ENCODE measurements at places on chromosomes 7 and 10. TPM values are rescaled to one million over a fixed set of nuclear protein-coding genes. Genes with fewer than 3 reads are reported as not detected.

Gene GIMAP7
- total RNA-seq: 21.4 TPM

DNA sequence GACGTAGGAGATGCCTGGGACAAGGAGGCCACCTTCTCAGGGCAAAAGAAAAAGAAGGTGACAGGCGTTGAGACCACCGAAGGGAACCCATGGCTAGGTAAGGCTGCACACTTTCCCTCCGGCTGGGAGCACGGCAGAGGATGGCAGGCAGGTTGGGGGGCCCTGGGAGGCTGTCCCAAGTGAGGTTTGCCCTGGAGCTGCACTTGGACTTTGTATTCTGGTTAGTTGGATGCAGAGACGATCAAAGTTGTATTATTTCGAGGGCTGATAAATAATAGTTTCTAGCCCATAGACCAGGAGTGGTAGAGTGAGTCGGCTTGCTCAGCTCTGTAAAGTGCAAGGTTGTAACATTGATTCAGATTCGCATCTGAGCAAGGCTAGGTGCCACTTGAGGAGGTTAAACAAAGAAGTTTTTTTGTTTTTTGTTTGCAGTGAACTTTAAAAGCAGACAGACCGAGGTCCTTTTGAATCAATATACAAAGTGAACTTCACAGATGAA, 608 bp downstream of the ENTPD7 start:
- DNase-seq: no peak

Gene CFTR
- 0.87 TPM for total RNA-seq

- DNase-seq: no peak
Observed at GRCh38 chr7:96636342-96636860, 73.2 kb downstream of the SEM1 start.

DNA sequence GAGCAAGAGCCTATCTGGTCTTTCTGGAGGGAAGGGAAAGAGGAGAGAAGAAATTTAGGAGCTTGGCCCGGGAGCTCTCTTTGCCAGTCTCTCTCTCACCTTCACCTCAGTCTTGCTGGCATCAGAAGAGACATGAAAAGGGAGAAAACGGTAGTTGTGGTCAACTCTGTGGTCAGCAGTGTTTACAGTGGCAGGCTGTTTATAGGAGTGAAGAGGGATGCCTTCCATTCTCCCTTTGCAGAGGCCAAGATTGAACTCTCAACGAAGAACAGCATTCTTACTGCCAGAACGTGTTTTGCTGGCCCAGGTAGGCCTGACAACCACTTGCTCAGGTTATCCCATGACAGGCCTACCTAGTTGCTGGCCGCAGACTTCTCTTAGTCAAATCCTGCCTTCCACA, 133.3 kb downstream of the CCDC3 start:
- no peak for DNase-seq

Gene BTBD16
- total RNA-seq: not detected

Gene RASA4
- total RNA-seq: 17.1 TPM

DNA sequence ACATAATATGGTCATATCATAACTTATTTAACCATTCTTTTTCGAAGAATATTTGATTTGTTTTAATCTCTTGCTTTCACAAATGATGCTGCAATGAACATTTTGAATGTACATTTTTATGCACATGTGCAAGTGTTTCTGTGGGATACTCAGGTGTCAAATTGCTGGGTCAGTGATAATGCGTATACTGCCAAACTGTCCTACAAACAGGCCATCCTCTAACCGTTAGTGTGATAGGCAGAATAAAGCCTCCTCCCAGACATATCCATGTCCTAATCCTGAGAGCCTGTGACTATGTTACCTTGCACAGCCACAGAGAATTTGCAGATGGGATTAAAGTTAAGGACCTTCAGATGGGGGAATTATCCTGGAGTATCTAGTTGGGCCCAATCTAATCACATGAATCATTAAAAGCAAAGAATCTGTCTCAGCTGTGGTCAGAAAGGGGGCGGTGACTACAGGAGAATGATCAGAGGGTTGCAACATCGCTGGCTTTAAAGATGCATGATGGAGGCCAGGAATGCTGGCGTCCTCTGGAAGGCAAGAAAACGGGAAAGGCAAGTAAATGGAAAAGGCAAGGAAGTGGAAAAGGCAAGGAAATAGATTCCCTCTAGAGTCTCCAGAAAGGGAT, 46.7 kb downstream of the FZD1 start:
- DNase-seq: no peak

DNA sequence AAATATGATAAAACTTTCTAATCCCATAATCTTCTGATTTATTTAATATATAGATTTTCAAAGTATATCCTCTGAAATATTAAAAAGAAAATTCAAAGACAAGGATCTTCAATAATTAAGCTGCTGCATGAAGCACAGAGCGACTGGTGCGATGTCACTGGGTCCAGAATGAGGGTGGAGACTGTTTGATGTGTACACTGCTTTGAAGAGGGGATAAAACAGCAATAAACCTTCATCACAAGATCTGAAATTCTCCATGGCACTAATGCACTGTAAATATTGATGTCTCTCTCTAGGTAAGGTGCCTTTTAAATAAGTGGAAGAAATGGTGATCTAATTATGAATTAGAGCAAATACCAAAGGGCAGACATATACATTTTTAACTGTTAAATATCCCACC, 337.8 kb downstream of the PARD3 start:
- no peak for DNase-seq

DNA sequence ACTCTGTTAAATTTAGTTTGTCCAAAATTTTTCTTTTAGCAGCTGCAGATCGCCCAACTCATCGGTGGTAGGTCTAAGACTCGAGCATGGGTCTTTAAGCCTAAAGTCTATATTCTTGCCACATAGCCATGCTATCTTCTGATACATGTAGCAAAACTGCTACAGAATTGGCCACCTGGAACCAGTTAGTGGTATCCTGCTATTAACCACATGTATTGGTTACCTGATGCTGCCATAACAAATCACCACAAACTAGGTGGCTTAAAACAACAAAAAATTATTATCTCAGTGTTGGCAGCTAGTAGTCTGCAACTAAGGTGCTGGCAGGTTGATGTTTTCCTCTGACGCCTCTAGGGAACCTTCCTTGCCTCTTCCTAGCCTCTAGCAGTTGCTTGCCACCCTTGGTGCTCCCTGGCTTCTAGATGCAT, 96.7 kb upstream of the PIK3CG start:
- DNase-seq: no peak

DNA sequence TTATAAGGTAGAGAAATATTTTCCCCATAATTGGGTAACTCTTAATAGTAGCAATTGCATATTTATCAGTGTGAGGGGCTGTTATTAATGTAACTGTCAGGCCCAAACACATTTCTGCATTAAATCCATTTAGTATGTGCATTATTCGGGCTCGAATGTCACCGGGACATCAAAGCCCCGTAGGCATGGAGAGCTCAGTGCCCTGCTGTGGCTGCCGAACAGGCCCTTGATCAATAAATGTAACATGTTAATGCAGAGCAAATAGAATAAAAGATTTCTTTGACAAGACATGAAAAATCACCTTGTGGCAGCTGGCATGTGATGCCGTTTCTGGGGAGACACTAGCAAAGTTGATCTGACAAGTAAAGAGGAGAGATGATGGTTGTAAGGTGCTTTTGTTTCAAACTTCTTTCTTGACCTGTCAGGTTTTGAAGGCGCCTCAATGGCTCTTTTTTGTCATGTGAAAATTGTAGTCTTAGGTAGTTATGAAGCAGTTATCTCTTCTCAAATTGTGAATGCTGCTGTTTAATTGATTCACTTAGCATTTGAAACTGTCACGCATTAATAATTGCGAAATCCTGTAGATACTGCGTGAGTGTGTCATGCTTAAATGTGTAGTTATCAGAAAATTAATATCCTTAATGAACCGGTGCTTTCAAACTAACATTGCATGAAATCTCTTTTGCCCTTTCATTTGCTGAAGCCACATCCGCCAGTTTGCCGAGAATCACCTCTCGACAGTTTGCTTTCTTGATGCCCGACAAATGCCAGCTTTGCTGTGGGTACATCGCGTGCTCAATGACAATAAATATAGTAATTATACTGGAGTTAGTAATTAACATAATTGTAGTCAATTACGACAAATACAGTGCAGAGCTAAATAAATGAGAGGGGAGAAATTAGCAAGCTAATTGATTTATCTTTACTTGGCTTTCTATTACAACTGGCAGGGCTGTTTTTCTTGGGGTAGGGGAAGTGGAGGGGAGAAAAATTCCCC, 19.5 kb downstream of the LRMDA start:
- no peak for DNase-seq

DNA sequence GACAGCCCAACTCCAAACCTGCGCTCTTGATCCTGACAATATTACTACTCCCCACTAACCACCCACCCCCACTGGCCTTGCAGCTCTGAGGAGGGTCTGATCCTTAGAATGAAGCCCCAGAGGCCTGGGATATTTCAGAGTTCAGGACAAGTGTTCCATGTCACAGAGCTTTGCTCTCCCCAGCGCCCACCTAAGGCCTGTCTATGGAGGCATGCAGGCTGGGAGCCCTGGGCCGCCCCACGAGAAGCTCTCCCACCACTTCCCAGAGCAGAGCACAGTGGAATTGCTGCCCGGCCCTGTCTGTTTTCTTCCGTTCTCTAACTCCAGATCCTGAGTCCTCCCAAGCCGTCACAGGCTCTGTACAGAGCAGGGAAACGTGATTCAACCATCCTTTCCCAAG, 74.6 kb downstream of the COL13A1 start:
- no peak for DNase-seq

GRCh38 chr7:101058355-101058754, 26.9 kb upstream of the TRIM56 start:
- DNase-seq: peak; percentile 73

DNA sequence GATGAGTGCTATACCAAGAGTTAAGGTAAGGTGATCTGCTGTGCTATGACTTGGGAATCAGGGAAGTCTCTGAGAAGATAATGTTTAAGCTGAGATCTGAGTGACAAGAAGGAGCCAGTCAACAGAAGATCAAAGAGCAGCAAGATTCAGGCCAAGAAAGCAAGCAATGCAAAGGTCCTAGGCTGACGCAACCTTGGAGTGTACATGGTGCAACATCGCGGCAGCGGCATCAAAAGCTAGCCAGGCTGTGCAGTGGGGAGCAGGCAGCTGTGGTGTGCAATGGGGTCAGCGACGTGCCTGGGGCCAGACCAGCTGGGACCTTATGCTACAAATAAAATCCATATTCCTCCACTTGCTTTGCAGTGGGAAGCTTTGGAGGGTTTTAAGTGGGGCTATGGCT, 324.1 kb downstream of the LRMDA start:
- DNase-seq: no peak

DNA sequence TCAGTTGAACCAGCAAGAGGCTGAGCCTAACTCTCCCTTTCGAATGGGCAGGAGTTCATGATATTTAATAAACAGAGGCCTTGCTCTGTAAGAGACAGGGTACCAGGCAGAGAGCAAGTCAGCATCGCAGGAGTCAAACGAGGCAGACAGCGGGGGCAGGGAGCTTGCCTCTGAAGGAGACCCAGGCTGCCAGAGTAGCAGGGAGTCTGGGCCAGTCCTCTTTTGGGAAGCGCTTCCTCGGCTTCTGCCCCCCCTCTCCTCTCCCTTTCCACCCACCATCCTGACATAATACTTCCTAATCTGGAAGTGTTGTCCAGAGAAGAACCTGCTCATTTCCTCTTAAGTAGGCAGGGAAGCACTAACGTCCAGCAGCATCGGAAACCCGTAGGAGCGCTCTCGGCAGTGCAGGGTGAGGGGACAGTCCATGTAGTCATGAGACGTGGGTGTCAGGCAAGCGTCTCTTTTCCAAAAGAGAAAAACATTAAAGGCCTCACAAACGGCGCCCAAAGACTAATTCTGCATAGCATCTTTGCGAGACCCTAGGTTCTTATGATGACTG, 171.1 kb downstream of the EGFR start:
- DNase-seq: no peak

DNA sequence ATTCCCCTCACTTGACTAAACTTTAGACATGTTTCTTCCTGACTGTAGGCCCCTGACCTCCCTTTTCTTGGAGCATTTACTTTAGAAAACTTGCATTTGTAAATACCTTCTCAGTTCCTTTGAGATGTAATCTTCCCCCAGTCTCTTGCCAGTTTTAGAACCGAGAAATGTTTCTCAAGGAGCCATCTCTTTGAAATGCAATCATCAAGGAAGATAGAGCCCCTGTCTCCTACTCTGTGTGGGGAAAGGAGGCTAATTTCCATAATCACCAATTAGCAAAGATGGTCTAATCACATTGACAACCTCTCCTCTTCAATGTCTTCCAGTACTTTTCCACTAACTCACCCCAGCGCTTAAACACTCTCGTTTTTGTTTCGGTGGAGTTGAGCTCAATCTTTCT, 70.0 kb upstream of the SMIM30 start:
- no peak for DNase-seq

Gene TMEM229A
- total RNA-seq: not detected

DNA sequence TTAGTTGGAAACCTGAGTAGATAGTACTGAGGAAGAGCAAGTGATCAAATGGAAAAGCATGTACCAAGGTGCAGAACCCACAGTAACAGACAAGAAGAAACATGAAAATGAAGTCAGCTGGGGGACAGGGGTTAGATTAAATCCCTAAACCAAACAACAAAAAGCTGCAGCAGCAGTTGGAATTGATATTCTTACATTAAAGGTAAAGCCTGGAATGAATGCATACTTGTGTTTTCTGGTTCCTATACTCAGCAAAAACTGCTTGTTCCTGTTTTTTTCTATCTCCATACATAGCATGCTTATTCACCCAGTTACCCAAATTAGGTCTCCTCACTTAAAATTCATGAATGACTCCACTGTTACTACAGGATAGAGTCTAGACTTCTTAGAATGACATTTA, 92.4 kb downstream of the TPST1 start:
- no peak for DNase-seq

Gene EGR2
- 1.0 TPM for total RNA-seq

Gene PPP1R17
- total RNA-seq: not detected

- no peak for DNase-seq
Observed at GRCh38 chr10:49187044-49187484, 1.1 kb downstream of the TMEM273 start.

- no peak for DNase-seq
Observed at GRCh38 chr7:81005254-81005653, 86.4 kb upstream of the SEMA3C start.

DNA sequence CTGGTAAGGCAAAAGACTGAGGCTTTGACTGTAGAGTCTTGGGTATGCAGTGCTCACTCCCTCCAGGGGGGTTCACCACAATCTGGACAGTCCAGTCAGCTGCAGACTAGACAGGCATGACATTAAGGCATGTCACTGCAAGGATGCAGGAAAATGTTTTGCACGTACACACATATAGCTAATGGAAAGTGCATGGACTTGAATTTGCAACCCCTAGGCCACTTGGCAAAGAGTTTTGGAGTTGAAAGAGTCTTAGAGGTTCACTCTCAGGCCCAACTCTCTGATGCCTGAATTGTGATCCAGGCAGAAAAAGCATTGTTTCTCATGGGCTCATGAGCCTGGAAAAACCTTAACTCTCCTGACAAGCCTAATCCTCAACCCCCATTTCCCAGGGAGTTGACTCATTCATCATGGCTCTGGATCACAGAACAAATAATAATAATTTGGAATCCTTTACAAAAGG, 51.9 kb downstream of the LAMB4 start:
- DNase-seq: no peak

Gene CTTNBP2
- total RNA-seq: 1.5 TPM

DNA sequence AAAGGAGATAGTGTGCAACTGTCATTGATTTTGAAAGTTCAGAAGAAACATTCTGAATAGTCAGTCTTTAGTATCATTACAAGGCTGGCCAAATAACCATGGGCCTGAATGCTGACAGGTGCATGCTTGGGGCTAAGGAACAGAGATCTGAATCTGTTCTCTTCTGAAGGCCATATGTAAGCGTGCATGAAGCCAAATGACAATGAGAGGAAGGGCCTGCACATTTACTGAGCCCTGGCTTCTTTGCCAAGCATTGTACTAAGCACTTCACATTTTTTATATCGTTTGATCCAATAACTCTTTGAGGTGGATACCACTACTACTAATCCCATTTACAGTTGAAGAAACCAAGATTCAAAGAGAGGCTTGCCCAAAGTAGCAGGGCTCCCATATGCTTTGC, 22.5 kb upstream of the TIAL1 start:
- no peak for DNase-seq

Gene NKX1-2
- total RNA-seq: not detected
